ENCODE measurements at places on chromosomes 4 and X.

DNA sequence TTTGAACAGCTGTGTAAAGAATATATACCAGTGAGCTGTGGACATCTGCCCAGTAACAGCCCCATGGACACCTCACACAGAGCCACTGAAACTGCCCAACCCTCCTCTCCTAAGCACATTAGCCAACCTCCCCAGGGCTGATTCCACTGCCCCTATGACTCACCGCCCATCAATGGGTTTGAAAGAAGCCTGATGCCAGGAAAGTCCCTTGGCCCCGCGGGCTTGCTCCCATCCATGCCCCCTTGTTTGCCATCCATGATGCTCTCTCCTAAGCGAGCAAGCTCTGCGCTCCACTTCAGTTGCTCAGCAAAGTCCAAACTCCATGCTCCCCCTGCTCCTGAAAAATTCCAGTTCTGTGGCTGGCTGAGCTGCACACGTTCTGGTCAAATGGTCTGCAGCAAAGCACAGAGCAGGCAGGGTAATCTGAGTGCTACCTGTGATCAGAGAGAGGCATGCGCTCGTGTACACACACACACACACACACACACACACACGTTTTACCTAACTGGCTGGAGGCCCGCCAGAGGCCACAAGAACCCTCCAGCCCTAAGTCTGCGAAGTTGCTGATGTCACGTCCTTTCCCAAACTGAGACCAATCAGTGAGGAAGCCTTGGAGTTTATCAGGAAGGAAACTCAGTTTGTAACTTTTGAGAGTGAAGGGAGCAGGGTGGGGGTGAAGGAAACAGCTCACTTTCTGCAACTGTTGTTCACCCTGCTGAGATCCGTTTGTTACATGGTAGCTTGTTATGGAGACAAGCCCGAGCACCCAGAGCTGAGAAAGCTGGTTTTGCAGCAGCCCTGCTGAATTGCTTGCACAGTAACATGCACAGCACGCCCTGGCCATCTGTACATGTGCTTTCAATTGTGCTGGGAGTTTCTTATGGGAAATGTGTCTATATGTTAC, at the start of gene ASB9:
Gene ASB9, minus strand, starts transcription at position 466 of the 904 bp plus-strand sequence. Its CDS starts 209 bp downstream, at position 257.
- peak; percentile 68 for DNase-seq

GRCh38 chr4:41989994-41990364, 351 bp upstream of the SLC30A9 start:
- DNase-seq: peak; percentile 22

GRCh38 chr4:6331018-6331417, 61.4 kb downstream of the WFS1 start:
- peak; percentile 61 for DNase-seq

- peak; percentile 40 for DNase-seq
Measured at GRCh38 chrX:45850775-45851433, 650.2 kb upstream of the DIPK2B start.

DNA sequence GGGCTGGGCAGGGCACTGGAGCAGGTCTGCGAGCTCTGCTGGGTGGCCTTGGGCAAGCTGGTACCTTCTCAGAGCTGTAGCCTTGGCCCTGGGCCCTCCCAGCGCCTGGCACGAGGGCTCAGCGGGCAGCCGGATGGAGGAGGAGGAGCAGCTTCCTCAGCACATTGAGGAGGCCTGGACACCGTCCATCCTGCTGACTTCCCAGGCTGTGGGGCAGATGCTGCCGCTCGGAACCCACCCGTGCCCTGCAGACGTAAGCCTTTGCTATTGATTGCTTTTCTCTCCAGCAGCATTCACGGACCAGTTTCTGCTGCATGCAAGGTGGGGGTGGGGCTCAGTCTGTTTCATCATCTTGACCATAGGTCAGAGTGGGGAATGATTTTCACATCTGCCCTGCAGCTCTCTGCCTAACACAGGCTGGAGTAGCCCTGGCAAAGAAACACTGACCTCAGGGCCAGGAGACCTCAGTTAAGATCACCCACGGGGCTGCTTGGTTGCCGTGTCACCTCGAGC, 80.7 kb upstream of the PSAPL1 start:
- no peak for DNase-seq

GRCh38 chr4:17805580-17806155, 4.9 kb downstream of the DCAF16 start:
- no peak for DNase-seq

DNA sequence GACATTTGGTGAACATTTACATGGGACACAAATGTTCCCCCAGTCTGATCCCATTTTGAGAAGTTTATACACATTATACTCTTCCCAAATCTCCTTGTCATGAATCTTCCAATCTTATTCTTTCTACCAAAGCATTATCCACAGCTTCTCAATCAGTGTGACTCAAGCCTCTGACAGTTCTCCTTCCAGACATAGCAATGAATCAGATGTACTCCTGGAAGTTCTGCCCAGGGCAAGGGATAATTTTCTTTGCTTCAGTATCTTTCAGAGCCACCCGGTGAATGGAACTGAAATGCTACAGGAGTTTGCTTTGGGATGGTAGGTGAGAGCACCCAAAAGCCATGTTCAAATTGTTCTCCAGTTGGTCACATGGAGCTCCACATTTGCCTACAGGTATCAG, 145.5 kb downstream of the ANXA5 start:
- DNase-seq: no peak

- DNase-seq: no peak
Measured at GRCh38 chr4:157521906-157522305, 301.4 kb downstream of the GRIA2 start.

DNA sequence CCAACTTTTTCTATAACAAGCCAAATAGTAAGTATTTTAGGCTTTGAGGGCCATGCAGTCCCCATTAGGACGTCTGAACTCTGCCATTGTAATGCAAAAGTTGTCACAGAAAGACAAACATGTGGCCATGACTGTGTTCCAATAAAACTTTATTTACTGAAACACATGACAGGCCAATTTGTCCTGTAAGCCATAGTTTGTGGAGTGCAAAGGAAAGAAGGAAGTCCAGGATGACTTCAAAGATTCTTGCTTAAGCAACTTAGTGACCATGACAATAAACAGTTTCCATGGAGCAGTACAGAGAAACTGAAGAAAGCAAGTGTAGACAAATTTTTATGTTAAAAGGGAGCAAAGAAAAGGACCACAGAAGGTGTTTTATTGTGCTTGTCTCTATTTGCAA, 35.0 kb upstream of the MYOZ2 start:
- peak; percentile 7 for DNase-seq

DNA sequence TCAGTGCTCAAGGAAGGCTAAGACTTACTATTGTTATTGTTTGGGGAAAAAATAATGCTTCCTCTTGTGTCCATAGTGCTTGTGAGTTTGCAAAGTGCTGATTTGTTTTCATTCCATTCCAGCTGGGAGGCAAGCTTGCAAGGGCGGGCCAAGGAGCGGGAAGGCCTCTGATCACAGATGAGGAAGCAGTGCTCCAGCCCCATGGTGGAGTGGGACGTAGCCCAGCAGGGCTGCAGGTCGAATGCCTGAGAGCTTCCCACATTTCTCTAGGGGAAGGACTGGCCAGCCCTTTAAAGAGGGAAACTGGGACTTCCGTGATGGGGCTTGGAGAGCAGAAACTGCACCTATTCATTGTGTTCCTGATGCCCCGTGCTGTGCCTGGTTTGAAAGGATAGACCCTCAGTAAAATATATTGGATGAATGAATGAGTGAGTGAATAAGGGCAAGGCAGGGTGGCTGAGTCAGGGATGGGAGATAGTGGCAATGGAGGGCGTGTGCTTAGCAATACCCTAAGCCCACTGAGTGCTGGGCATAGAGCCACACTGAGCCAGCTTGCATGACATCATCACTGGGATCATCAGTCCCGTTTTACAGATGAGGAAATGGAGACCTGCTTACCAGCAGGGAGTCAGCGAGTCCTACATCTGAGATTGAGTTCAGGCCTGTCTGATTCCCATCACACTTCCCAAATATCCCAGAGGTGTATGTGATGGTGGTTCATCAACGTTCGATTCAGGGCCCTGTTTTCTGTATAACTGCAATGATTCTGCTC, 17.9 kb upstream of the NSG1 start:
- no peak for DNase-seq

- DNase-seq: peak; percentile 87
Measured at GRCh38 chrX:104136241-104137019, 20.4 kb downstream of the SLC25A53 start.

- DNase-seq: peak; percentile 61
Measured at GRCh38 chr4:117987464-117987863, 46.8 kb upstream of the NDST3 start.

GRCh38 chrX:18643243-18643642, 28.7 kb downstream of the RS1 start:
- no peak for DNase-seq

GRCh38 chr4:158833602-158834001, 64.8 kb downstream of the FNIP2 start:
- DNase-seq: no peak

GRCh38 chr4:82779032-82779431, 19.6 kb downstream of the SCD5 start:
- no peak for DNase-seq

DNA sequence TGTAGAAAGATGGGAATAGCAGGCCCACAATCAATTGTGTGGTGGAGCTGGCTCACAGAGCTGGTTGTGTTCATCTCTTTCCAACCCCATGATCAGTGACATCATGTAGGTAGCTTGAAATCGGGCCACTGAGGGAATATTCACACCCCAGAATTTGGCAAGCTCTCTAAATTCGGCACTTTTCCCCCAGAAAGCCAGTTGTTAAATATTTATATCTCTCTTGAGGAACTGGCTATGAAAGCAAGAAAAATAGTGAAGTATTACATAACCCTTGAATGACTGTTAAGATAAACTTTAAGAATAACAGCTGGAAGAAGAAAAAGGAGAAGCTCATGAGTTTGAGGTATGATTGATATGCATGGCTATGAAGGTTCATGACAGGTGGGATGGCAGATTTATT, 38.9 kb downstream of the GPRIN3 start:
- peak; percentile 35 for DNase-seq

GRCh38 chr4:6472008-6472386, 417 bp downstream of the PPP2R2C start:
- DNase-seq: no peak

- no peak for DNase-seq
Measured at GRCh38 chrX:24981030-24981429, 34.7 kb downstream of the ARX start.

DNA sequence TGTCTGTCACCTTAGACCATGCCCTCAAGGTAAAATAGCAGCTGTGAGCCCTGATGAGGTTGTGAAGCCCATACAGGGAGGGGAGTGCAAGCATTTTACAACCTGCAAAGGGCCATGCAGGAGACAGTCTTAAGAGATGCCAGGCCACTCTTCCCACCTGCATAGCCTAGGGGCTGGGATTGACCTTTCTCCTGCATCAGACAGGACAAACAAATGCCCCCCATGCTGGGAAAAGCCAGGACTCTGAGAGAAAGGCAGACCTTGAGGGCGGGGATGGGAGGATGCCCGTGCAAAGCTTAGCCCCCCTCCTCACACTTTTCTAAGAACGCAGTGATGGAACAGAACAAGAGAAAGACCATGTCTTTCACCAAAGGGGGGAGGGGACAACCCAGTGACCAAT, 137.9 kb upstream of the MAMLD1 start:
- DNase-seq: no peak

DNA sequence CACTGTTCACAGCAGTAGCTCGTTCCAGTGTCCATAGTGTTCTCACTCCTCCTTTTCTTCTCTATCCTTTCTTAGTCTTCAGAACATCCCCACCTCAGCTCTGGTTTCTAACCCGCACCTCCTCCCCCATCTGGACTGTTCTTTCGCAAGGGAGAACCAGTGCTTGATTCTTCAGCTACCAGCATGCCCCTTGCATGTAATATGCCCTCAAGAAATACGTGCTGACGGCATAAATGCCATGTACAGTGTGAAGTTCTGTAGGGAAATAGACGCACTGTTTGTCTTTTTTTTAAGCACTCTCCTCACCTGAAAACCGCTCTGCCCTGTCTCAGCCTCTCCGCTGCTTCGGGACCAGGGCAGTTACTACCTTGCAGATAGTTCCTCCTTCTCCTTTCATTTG, 5.3 kb downstream of the CLDN22 start:
- DNase-seq: no peak

GRCh38 chr4:102402223-102402622, 56.9 kb upstream of the SLC39A8 start:
- DNase-seq: no peak

- DNase-seq: no peak
Measured at GRCh38 chrX:71151366-71151765, 6.7 kb downstream of the NLGN3 start.

DNA sequence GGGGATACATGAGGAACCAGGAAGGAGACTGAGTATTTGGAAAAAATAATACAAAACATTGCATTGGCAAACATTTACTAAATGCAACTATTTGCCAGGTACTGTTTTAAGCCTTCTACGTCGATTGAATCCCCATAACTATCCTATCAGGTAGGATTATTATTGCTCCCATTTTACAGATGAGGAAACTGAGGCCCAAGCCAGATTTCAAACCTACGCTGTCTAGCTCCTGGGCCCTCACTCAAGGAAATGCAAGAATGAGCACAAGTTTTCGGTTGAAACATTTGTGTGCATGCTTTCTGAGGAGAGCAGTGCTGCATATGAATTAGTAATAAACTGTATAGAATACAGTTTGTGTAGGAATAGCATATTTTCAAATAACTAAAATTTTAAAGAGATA, 206.7 kb downstream of the CEP135 start:
- no peak for DNase-seq

GRCh38 chr4:8307714-8308113, 38.2 kb downstream of the HTRA3 start:
- no peak for DNase-seq

DNA sequence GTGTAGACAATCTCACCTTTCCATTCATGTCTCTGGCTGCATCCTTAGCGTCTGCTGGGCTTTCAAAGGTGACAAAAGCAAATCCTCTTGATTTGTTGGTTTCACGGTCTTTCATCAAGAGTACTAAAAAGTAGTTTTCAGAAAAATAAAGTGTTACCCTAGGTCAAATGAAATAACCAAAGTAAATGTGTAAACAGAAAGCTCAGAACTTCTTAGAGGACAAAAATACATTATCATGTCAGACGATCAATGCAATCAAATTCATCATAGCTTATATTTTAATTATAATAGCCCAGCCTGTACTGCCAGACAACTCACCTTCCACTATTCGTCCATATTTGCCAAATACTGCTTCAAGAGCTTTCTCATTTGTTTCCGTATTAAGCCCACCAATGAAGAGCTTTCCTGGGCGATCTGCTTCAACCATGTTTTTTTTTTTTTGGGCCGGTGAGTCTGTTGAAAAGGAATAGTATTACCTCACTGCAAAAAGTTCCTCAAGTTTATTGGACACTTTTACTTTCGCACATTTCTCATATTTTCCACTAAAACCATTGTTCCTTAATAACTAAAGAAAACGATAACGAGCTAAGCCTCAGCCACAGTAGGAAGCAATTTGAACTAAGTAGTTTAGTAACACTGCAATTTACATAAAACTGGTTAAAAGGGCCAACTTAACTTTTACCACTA, 1.4 kb downstream of the RBMX start:
- DNase-seq: no peak

- no peak for DNase-seq
Measured at GRCh38 chr4:169153481-169154087, 117.2 kb downstream of the SH3RF1 start.

DNA sequence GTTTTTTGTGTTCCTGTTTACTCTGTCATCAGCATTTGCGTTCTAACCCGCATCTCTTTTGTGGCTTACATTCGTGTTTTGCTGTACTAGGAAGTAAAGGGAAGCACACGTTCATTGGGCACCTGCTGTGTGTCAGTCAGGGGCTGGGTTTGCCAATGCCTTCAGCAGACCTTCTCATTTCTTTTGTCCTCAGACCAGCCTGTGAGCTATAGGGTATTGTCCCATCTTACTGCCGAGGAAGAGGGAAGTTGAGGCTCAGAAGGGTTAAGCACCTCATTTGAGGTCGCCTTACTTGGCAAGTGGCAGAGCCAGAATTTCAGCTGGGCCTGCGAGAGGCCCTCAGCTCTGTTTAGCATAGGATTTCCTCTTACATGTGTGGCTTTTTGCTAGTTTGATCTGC, 8.7 kb downstream of the TBC1D14 start:
- DNase-seq: no peak
